Activated CD8-positive, alpha-beta memory T cell treated with anti-CD3 and anti-CD28 coated beads for 1 hour (primary cell): ENCODE measurements at places on chromosomes 1 and 21.
A peak's percentile ranks its signal among the peaks of the same experiment; 100 is the strongest.

- no peak for DNase-seq
These were observed 10.9 kb downstream of the DOP1B start for GRCh38 chr21:36167541-36167940.

DNA sequence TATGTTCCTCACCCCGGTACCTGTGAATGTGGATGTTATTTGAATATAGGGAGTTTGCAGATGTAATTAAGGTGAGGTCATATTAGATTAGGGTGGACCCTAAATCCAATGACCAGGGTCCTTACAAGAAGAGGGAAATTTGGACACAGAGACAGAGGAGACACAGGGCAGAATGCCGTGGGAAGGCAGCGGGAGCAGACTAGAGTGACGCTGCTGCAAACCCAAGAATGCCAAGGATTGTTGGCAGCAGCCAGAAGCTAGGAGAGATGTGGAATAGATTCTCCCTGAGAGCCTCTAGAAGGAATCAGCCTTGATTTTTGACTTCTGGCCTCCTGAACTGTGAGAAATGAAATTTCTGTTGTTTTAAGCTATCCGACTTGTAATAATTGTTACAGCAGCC lies 53.6 kb downstream of the SPATA46 start:
- no peak for DNase-seq

DNA sequence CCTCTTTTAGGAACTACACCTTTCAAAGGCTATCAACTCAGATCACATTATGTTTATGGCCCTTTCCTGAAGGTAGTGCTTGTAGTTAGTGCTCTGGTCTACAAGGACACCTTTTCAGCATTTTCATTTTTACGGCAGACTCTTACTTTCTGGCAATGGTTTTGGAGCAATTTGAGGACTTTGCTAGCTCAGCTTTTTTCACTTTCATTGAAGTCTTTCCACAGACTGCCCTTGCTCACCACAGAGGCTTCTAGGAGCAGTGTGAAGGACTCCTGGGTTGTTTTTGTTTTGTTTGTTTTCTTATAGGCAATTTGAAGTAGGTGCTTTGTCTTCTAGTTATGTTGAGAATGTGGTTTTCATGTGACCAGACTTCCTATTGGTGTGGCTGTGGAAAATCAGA lies 43.1 kb downstream of the CD55 start:
- DNase-seq: no peak

DNA sequence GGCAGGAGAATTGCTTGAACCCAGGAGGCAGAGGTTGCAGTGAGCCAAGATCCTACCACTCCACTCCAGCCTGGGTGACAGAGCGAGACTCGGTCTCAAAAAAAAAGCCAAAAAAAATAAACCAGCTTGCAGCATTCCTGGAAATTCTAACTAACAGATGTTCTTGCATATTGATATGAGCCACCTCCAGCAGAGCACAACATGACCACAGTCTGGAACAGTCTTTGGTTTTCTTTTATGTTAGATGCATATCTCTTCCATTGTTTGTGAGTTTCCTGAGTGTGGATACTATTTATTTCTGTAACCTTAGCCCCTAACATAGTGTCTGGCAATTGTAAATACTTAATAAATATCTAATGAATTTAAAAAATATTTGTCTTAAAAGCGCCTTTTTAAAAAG lies 23.9 kb downstream of the IFNAR1 start:
- no peak for DNase-seq

- DNase-seq: no peak
These were observed 15.2 kb downstream of the PTPRF start for GRCh38 chr1:43545695-43546387.

- no peak for DNase-seq
These were observed 88.0 kb upstream of the F3 start for GRCh38 chr1:94629259-94630181.

DNA sequence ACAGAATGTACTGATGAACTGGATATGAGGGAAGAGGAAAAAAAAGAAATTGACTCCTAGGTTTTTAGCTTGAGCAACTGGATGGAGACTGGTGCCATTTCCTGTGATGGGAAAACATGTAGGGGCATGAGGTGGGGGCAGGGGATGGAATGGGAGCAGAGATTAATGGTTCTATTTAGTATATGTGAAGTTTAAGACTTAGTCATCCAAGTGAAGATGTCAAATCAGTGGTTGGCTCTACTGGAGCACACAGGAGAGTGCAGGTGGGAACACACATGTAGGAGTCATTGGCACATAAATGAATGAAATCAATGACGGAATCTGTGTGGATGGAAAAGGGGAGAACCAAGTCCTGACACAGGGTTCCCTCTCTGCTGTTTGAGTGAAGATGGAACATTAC lies 224.4 kb upstream of the COA6 start:
- DNase-seq: no peak

GRCh38 chr1:45843474-45843905 lies 40.1 kb downstream of the MAST2 start:
- no peak for DNase-seq

- no peak for DNase-seq
These were observed 36.2 kb upstream of the FHAD1 start for GRCh38 chr1:15210651-15211375.

- DNase-seq: no peak
These were observed 11.2 kb upstream of the CLDN8 start for GRCh38 chr21:30227128-30227527.

- DNase-seq: no peak
These were observed 68.2 kb downstream of the CLSTN1 start for GRCh38 chr1:9755441-9755995.

GRCh38 chr1:86938450-86938849 lies 24.0 kb downstream of the HS2ST1 start:
- no peak for DNase-seq

DNA sequence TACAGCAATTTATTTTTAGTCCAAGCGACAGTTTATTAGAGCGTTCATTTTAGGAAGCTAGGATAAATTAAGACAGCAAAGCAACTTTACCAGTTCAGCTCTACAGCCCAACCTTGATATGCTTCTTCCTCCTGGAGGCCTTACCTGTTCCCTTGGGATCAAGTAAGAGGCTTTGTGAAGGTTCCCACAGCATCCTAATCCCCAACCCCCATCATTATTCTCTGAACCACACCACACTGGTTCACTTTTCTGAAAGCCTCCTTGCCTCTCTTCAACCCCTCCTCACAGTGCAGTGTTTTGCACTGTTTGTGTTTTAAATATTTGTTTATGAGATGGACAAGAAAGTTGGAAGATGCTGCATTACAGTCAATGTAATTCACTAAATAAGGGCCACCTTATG lies 126.3 kb upstream of the CXADR start:
- DNase-seq: no peak

DNA sequence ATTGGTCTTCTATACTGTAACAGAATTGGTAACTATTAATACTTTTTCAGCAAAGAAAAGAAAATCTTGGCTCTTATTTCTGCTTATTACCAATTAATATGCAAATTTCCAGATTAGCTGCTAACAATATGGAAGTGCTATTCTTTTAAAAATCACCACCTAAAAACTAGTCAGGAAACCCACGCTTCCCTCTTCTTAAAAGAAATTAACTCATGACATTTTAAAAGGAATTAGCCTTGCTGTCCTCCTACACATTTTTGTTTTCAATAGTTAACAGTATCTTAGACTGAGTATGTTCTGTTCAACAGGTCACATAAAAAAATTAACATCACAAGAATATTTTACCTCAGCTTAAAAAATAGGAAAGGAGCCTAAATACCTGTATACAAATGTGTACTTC lies 27.3 kb downstream of the ABL2 start:
- DNase-seq: no peak

DNA sequence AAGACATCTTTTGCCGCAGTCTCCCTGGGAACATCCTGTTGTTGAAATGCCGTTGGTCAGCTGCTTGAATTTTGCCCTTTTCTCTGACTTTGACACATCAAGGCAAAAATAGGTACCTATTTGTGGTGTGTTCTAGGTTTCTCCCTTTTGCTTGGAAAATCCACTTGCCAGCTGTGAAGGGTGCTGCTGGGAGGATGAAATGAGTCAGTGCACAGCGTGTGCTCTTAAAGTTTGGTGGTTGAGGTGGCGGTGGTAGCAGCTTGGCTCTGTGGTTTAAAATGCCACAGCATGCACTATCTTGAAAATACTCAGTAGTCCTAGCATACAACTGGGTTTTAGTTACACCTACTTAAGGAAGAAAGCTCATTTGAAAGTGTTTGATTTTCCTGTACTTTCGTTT lies 183.8 kb downstream of the DHRS3 start:
- peak; percentile 27 for DNase-seq

GRCh38 chr1:183859119-183859518 lies 54.2 kb downstream of the RGL1 start:
- no peak for DNase-seq

DNA sequence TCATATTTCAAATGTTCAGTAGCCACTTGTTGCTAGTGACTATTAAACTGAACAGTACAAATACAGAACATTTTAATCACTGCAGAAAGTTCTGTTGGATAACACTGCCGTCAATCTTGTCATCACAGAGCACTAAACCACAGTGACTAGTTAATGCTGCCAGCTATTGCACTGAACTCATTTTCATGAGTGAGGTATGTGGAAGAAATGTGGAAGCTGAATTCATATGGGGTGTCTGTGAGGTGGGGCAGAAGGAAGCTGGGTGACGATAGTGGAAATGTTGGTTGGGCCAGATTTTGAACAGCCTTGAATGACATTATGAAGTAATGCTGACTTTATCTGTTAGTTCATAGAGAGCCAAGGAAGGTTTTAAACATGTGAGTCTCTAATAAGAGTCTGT lies 49.6 kb downstream of the OSBPL9 start:
- DNase-seq: no peak

GRCh38 chr1:98417820-98418219 lies 243.7 kb upstream of the SNX7 start:
- DNase-seq: no peak

DNA sequence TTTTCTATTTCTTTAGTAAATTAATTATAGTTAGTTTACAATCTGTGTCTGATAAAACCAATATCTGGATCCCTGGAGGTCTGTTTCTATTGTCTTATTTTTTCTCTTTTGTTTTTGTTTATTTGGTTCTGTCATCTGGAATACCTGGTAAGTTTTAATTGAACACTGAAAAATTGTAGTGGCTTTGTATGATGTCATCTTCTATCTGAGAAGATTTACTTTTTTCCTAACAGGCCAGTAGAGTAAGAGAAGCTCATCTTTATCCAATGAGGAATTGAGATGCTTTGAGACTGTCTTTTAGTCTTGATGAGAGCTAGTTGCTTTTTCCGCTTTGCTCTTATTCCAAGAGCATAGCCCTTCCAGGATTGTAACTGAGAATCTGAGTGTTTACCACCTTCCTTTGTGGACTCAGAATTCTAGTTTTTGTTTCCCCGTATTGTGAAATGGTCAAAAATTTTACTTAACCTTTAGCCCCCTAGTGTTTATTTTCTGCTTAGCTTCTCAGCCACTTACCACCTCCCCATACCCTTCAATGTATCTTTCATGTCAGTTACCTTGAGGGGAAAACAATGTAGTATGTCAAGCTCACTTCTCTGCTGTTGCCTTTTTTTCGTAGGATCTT lies 25.0 kb downstream of the PTGFRN start:
- DNase-seq: no peak

GRCh38 chr1:27149084-27149761 lies 5.7 kb downstream of the SLC9A1 start:
- no peak for DNase-seq

DNA sequence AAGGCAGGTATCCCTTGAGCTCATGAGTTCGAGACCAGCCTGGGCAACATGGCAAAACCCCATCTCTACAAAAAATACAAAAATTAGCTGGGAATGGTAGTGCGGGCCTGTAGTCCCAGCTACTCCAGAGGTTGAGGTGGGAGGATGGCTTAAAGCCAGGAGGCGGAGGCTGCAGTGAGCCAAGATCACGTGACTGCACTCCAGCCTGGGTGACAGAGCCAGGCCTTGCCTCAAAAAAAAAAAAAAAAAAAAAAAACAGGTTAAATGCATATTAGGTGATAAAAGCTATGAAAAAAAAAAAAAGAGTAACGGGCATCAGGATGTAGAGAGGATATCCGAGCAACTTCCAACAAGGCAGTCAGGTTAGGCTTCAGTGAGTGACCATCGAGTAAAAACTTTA lies 2.8 kb upstream of the SRRM1 start:
- no peak for DNase-seq

DNA sequence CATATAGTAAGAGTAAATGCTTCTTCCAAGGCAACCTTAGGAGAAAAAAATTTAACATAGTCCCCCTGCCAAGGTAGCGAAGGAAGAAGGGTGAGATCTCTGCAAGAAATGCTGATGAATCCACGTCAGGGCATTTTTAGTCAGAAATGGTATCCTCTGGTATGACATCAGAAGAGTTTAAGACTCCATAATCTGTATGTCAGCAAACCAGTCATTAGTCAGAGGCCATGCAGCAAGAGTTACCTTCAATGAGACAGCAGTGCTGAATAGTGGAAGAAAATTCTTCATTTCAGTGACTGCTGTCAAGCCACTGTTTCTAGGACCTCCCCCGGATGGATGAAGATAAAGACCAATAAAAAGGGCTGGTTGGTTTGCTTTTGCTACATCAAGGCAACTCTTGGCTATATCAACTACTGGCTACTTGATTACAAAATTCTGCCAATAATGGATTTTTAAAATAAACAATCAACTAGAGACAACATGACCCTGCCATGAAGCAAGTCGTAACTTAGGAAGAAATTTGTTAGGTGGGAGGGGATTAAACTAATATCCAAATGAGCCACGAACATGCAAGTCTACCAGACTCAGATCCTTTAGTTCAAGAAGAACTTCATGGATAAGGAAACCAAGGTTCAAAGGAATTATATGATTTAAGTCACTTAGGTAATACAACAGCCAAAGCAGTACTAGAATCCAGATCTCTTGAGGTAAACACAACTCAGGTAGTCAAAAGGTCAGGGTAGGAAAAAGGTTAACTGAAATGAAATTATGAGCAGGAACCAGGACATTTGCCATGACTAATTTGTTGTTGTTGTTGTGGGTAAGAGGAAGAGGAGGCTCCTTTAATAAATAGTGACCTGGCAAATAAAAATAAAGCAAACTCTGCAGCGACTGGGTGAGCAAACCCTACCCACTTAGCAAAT lies 25.6 kb upstream of the GUCA2A start:
- no peak for DNase-seq

DNA sequence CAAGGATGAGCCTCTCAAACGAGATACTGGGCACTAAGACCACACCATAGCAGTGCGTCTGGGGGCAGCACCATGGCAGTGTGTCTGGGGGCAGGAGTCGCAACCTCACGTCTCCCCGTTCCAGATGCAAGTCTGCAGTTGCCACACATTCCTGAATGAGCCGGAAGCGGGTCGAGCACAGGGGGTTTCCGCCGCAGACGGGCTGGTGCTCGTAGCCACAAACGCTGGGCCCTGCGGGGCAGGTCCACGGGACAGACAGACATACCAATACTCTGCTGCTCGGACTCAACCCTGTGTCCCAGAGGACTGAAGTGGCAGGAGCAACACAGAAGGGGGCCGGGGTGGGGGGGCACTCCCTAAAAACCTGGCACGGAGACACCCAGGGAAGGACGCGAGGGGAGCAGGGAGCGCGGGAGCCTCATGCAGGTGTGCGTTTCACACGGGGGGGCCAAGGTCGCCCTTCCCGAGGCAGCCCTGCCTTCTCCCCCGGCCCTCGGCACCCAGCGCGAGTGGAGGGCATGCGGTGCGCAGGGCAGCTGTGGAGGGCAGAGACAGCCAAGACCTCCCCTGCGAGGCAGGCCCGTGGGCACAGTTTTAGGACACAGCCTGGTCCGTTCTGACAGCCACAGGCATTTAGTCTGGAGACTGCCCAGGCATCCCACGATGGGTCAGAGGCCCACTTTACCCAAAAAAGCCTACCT lies 24.5 kb downstream of the PTTG1IP start:
- DNase-seq: no peak

- DNase-seq: no peak
These were observed 45.7 kb downstream of the RAP1GAP start for GRCh38 chr1:21623410-21623961.

- DNase-seq: no peak
These were observed 1.2 kb downstream of the OLIG2 start for GRCh38 chr21:33026878-33027400.

GRCh38 chr1:82947278-82947677 lies 1051.7 kb downstream of the TTLL7 start:
- no peak for DNase-seq
